ENCODE measurements at places on chromosomes 11 and 22.
A peak's percentile ranks its signal among the peaks of the same experiment; 100 is the strongest.

GRCh38 chr11:66081505-66081904 is 11.4 kb downstream of the PACS1 start:
- no peak for DNase-seq

DNA sequence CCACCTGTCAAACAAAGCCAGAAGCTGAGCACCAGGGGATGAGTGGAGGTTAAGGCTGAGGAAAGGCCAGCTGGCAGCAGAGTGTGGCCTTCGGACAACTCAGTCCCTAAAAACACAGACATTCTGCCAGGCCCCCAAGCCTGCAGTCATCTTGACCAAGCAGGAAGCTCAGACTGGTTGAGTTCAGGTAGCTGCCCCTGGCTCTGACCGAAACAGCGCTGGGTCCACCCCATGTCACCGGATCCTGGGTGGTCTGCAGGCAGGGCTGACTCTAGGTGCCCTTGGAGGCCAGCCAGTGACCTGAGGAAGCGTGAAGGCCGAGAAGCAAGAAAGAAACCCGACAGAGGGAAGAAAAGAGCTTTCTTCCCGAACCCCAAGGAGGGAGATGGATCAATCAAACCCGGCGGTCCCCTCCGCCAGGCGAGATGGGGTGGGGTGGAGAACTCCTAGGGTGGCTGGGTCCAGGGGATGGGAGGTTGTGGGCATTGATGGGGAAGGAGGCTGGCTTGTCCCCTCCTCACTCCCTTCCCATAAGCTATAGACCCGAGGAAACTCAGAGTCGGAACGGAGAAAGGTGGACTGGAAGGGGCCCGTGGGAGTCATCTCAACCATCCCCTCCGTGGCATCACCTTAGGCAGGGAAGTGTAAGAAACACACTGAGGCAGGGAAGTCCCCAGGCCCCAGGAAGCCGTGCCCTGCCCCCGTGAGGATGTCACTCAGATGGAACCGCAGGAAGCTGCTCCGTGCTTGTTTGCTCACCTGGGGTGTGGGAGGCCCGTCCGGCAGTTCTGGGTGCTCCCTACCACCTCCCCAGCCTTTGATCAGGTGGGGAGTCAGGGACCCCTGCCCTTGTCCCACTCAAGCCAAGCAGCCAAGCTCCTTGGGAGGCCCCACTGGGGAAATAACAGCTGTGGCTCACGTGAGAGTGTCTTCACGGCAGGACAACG is 11.7 kb downstream of the CXCR5 start:
- DNase-seq: no peak

- no peak for DNase-seq
These were observed 1273.7 kb downstream of the LRRC4C start for GRCh38 chr11:40185793-40186192.

GRCh38 chr11:33634291-33634834 is 66.3 kb downstream of the C11orf91 start:
- DNase-seq: no peak

DNA sequence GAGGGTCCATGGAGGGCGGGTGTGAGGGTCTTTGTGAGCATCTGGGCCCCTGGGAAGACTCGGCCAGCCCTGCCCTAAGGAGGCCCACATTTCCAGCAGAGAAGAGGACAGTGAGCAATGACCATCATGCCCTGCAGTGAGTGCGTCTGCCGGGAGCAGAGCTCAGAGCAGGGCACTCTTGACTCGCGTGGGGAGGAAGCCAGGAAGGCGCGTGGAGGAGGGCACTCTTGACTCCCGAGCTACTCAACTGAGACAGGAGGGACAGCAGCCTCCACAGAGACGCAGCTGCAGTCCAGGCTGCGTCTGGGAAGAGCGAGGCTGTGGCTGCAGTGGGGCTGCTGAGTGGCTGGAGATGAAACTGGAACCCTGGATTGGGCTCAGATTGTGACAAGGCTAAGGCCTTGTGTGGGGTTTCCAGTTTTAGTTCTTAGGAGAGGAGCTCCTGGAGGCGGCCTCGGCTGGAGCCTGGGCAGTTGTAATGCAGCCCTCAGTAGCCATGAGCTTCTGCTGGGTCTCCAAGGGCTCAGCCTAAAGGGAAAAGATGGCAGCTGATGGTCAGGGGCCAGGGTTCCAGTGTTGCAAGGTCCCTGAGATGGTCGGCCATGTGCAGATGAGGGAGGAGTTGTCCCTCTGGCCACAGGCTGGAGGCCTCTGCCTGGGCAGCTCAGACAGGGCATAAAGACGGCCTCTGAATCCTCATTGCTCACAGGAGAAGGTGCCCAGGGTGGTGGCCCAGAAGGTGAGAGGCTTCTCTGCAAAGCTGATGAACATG is 264.7 kb upstream of the B3GAT1 start:
- DNase-seq: no peak

- DNase-seq: no peak
These were observed 2.2 kb downstream of the PPP2R5B start for GRCh38 chr11:64926689-64927088.

DNA sequence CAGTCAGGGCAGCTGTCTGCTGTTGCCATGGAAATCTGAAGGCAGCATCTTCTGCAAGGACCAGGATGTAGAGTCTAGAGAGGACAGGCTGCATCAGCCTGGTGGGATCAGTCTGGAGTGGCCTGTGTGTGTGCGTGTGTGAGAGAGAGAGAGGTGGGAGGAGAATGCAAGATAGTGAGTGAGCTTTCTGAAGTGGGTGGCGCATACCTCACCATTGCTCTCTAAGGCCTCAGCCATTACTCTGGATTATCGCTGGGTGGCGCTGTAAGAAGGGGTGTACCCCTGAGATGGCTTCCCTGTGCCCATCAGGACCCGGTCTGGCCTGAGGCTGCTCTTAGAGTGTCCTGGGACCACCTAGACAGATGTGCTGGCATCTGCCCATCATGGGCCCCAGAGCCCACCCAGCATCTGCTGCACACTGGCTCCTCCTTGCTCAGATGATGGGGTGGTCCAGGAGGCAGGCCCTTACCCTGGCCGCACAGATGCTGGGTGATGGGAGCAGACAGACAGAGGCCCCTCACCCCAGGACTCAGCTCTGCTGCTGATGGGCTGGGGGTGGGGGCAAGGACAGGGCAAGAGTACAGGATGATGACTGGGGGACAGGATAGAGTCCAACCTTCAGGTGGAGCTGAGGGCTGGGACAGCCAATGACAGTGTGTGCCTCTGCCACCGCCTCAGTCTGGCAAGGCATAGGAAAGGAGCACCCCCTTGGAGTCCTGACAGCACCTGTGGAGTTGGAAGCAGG is 25.7 kb upstream of the TUB start:
- no peak for DNase-seq

GRCh38 chr11:113614097-113614496 is 92.0 kb downstream of the TMPRSS5 start:
- no peak for DNase-seq

DNA sequence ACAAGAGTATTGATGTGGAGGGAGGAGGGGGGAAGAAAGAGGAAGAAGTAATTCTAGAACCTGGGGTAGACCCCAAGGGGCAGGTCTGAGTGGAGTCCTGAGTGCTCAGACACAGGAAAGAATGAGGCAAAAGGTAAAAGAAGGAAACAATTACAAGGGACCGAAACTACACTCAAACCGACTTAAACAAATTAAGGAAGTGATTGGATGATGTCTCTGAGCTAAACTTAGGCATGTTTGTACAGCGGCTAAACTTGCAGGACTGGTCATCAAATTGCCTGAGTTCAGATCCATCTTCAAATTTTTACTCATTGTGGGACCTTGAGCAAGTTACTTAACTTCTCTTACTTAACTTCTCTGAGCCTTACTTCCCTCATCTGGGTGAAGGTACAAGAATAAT is 86.3 kb upstream of the LRRC55 start:
- no peak for DNase-seq

GRCh38 chr11:131857246-131857645 is 486.8 kb downstream of the NTM start:
- no peak for DNase-seq

DNA sequence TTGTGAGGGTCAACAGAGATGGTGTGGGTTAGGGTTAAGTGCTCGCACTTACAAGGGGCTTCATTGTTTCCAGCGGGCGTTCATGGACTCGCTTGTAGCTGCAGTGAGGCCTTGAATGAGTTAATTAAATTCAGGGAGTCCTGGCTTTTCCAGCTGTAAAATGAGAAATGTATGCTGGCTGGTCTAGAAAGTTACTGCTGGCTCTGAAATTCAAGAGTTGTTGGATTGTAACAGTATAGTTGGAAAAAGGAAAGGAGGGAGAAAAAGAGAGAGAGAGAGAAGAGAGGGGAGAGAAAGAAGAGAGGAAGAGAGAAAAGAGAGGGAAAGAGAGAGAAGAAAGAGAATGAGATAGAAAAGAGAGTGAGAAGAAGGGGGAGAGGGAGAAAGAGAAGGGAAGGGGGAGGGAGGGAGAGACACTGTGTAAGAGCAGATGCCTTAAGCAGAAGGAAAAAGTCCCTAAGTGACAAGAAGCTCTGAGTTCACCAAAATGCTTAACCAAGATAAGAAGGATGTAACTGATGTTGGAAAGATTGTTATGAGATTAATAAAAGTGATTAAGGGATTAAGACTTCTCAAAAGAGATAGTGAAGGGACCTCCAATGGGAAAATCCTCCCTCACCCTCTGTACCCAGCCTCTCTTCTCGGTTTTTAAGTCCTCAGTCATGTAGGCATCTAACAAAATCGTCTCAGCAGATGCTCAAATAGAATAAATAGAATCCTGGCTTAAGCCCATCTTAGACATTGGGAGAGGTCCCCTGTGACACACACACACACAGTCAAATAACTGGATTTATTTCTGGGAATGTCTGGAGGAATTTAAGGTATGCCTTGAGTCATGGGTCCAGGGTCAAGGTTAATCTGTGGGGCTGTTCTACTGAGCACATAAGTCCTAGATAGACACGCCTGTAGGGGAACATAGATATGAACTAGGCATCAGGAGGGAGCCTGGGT is 477.9 kb downstream of the MIAT start:
- DNase-seq: no peak

- DNase-seq: no peak
These were observed 19.4 kb upstream of the MYO18B start for GRCh38 chr22:25722626-25723025.

- no peak for DNase-seq
These were observed 29.2 kb downstream of the PDGFB start for GRCh38 chr22:39215426-39216142.

GRCh38 chr11:2190657-2191471 is 19.2 kb upstream of the TH start:
- no peak for DNase-seq

DNA sequence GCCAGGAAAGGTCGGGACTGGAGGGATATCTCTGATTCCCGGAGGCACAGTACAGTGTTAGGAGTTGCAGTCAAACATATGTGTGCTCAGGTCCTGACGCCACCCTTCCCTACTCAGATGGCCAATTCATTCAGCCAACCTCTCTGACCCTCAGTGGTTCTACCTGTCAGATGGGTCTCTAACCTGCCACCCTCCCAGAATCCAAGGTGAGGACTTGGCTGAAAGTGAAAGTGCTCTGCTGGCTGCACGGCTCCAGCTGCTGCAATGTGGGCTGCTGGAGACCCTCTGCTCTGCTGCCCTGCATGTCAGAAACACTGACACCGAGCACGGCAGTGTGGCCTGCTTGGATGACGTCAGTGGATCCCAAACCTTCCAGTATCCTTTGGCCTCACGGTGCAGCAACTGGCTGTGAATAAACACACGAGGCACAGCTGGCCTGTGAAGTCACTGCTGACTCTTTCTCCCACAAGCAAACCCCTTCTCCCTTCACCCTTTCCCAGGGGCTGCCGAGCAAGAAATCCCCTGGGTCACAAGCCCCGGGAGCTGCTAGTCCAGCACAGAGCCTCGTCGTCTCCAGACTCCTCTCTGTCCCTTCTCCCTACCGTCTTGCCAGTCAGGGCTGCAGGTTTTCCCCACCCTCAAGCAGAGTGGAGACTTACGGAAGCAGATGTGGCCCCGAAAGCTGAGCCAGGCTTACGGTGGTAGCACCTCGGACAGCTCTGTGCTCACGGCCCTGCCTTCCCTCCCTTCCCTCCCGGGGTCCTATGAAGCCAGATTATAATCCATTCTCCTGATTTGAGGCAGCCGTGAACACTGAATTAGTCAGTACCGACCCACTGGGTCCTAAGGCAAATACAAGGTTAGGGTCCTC is 24.3 kb downstream of the KIAA0930 start:
- DNase-seq: no peak

- DNase-seq: no peak
These were observed 13.2 kb upstream of the NPAS4 start for GRCh38 chr11:66407651-66408050.

- DNase-seq: no peak
These were observed 1.3 kb upstream of the INSC start for GRCh38 chr11:15113381-15113780.

DNA sequence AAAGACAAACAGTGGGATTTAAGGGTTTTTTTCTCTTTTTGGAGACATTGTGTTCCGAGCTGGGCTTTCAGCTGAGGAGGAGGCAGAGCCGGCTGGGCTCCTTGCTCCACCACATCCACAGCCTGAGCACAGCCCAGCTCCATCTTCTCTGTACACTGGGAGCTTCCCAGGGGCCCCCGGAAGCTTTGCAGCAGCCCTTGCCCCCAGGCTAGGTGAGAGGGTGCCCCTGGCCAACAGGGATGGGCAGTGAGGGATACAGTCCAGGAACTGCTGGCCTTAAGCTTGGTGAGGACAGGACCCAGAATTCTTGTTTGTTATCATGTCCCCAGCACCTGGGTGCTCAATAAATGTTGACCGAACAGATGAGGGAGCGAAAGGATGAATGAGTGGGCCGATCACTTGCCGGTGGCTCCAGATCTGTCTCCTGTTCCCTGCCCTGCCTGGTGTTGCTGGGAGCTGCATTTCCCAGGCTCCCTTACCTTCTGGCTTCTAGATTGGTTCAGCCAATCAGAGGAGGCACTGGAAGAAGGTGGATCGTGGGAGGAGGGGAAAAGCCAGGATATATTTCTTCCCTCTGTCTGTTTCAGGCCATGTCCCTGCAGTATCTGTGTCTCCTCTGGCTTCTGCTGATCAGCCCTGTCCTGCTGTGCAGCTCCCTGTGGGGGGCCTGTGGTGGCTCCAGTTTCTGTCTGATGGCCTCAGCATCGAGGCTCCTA is 26.5 kb upstream of the NECTIN1 start:
- DNase-seq: no peak

GRCh38 chr11:83031127-83031526 is 40.6 kb downstream of the RAB30 start:
- DNase-seq: no peak

DNA sequence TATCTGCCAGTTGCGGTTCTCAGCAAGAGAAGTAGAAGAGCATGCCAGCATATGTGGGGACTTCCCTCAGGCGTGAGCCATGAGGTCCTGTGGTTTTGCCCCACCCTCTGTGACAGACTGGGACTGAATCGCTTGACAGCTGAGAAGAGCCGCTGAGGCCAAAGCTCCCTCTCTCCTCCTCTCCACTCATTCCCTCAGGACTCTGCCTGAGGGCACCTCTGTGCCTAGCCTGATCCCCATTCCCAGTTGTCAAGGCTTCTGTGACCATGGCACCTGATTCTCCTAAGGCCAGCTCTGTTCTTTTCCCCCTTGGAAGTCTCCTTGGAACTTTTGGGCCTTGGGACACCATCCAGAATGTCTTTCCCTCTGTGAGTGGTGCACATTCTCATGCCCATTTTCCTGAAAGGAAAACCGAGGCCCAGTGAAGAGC is 27.0 kb downstream of the ART5 start:
- DNase-seq: peak; percentile 6

DNA sequence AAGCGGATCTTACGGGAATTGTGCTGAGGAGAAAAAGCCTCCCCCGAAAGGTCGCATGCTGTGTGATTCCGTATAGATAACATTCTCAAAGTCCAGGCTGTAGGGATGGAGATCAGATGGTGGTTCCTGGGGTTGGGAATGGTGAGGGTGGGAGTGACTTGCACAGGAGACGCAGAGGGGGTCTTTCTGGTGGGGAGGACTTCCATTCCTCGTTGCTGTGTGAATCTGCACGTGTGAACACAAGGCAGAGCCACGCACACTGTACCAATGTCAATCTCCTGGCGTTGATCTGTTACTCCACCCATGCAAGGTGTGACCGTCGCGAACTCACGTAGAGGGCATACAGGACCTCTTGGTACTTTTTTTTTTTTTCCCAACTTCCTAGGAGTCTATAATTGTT is 59.0 kb upstream of the KCNQ1OT1 start:
- DNase-seq: no peak

Measured in stimulated activated CD8-positive, alpha-beta memory T cell treated with anti-CD3 and anti-CD28 coated beads, Interleukin-15, amount 100 ng/mL, for 4 hours (primary cell).